ENCODE measurements at places on chromosomes 1 and 21. TPM values are rescaled to one million over a fixed set of nuclear protein-coding genes. Genes with fewer than 3 reads are reported as not detected.

- DNase-seq: no peak
These were observed 492.6 kb downstream of the KCNT2 start for GRCh38 chr1:196115646-196116045.

- no peak for DNase-seq
These were observed 120.2 kb downstream of the EPHB2 start for GRCh38 chr1:22830757-22831340.

- DNase-seq: no peak
These were observed 417.7 kb upstream of the USP24 start for GRCh38 chr1:55632906-55633305.

GRCh38 chr1:175514387-175514953 is 228.9 kb downstream of the TNR start:
- DNase-seq: peak; percentile 95

- no peak for DNase-seq
These were observed 2.3 kb downstream of the RGS16 start for GRCh38 chr1:182601913-182602312.

- DNase-seq: peak; percentile 43
These were observed 34.7 kb downstream of the LRP8 start for GRCh38 chr1:53293123-53293522.

DNA sequence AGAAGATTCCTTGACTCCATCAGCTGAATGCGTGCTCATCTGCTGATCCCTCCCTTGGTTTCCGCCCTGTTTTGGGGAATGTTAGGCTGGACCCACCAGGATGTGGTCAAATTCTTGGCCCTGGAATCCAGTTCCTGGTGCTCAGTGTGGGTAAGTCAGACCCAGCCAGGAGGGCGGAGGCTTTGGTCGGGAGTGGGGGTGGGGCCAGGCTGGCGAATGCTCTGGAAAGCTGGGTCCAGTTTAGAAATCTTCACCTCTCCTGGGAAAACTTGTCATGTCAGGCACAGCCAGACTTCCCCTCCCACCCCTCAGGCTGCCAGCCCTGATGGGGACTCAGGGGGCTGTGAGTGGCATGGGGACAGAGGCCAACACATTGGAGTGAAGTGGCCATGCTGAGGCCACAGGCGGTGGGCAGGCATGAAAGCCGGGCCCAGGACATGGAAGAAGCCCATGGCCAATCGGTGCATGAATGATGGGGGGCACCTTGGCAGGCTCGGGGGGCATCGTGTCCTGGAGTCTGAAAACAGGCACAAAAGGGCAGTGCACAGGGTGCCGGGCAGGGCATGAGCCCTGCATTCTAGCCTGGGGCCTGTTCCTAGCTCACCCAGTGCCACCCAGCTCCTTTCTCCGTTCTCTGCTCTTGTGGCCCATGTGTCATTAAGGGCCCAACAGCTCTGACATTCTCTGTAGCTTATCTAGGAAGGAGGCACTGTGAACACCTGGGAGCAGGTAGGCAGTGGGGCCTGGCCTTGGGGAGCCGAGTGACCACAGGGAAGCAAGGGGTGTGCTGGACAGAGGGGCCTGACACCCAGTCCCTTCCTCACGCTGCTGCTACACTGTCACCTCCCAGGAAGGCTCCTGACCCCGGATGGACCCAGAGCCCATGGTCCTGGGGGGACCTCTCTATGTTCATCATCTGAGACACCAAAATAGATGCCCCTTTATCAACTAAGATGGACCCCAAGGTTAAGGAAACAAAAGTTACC is 14.6 kb upstream of the PADI1 start:
- DNase-seq: no peak

- no peak for DNase-seq
These were observed 99.8 kb downstream of the KIF14 start for GRCh38 chr1:200520735-200521134.

- no peak for DNase-seq
These were observed 36.0 kb downstream of the FAM177B start for GRCh38 chr1:222772996-222773379.

GRCh38 chr1:171110621-171111326 is 20.1 kb downstream of the FMO3 start:
- no peak for DNase-seq

GRCh38 chr1:230393722-230394121 is 32.4 kb downstream of the PGBD5 start:
- DNase-seq: no peak

- no peak for DNase-seq
These were observed 2.3 kb downstream of the PLK3 start for GRCh38 chr1:44802306-44803061.

DNA sequence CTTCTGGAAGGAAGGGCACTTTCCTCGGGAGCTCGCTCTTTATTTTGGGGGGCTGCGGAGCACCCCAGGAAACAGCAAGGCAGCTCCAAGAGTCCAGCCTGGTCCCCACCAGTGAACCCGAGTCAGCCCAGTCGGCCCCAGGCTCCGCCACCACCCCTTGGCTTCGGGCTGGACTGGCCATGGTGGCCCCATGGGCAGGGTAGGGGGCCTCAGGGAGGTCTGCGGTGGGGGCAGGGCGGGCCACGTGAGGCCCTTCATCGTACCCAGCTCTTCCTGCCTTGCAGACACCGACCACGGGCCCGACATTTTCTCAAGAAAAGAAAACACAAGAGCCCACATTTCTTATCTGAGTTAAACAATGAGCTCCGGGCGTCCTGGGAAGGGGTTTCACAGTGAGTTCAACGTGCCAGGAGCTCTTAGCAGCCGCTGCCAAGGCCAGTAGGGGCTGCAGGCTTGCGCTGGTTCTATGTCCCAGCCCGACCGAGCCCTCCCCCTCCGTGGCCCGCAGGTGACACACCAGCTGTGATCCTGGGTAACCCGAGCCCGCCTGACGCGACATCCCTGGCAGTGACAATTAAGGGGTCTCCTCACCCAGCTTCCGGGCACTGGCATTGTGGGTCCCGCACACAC is 66.2 kb downstream of the PRDM16 start:
- DNase-seq: no peak

ABCA4 gene
- total RNA-seq: 113 TPM

CNKSR1 gene
- total RNA-seq: not detected

RORC gene
- total RNA-seq: under 0.01 TPM
